ENCODE measurements at places on chromosomes 3 and 15. TPM values are rescaled to one million over a fixed set of nuclear protein-coding genes. Genes with fewer than 3 reads are reported as not detected.

Gene GABRR3
- not detected for total RNA-seq

GRCh38 chr3:12793701-12794100 lies 2.8 kb upstream of the CAND2 start:
- DNase-seq: no peak

DNA sequence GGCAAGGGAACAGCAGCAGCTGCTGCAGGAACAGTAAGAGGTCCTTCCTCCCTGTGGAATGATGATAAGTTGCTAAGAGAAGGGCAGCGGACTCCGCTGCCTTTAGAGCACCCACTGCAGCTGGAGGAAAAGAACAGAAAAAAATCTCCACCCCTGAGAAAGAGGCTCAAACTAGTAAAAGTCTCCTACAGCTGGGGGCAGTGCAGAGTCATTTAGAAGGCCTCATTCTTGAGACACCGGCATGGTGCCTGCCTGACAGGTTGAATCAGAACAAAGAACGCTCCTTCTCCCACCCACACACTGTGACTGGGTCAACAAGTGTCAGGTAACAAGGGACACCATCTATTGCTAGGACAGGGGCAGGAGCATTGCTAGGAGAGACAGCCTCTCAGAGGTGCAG lies 188.4 kb downstream of the ABHD5 start:
- no peak for DNase-seq

DNA sequence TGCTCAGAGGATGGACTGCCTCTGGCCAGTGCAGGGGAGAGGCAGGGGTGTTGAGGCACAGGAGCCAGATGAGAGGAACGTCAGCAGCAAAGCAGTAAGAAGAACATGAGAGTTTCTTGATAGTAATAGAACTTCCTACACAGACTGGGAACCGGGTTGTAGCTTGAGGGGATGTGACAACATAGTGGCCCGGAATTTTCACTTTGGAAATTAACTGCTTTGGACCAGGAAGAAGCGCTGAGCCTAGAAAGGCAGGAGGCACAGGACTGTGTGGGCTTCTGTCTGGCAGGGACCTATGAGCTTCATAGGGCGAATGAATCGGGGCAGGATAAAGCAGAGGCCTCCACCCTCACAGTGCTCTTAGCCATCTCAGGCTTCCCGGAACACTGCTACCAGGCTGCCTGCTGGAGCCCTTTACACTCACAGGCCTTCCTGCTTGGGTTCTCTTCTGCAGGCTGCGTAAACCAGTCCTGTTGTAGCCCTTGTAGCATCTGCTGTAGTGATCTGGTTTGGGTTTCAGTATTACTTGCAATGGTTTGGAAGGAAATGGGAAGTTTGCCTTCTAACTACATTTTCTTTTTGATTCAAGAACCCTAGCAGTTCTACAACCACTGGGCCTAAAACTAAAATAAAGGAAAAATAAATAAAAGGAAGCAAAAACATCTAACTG lies 3.3 kb upstream of the ADPGK start:
- DNase-seq: no peak

DNA sequence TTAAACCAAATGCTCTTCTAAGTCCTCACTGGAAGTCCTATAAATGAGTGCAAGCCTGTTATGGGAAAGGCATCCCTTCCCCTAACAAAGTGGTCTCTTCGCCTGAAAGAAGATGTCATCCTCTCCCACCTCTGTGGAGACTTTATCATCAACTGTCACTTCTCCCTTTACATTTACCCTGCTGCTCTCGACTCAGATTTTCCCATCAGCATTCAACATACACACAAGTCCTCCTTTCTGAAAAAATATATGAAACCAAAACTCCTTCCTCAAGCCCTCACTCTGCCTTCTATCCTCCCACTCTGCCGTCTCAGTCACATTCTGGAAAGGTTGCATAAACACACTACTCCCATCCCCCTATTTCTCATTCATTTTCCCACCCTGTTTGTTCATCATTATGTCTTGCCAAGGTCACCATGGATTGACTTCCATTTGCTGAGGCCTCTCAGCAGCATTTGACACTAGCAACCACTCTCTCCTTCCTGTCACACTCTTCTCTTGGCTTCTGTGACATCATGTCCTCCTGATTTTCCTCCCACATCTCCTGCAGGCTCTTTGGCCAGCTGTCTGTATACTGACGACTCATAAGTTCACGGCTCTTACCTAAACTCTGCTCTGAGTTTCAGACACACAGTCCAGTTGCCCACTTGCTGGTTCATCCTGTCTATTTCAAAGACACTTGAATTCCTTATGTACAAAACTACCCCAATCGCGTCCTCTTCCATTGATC lies 70.3 kb upstream of the SMAD3 start:
- DNase-seq: no peak

GRCh38 chr15:90009301-90010022 lies 8.3 kb downstream of the ZNF710 start:
- DNase-seq: no peak

GRCh38 chr3:9615003-9615628 lies 34.2 kb upstream of the MTMR14 start:
- DNase-seq: no peak

DNA sequence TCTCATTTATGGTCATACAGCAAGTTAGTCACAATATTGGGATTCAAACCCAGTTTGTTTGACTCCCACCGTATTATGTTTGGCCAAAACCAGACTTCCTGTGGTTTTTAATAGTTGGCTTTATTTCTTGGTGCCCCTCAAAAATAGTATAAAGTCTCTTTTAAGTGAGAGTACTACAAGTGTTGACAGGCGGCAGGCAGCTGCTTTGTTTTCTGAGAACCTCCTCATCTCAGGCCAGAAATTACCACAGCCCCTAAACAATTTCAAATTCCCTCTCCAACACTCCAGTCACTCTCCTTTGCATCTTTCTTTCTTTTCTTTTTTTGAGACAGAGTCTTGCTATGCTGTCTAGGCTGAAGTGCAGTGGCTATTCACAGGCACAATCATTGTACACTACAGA lies 121.5 kb downstream of the POLR2M start:
- no peak for DNase-seq

DNA sequence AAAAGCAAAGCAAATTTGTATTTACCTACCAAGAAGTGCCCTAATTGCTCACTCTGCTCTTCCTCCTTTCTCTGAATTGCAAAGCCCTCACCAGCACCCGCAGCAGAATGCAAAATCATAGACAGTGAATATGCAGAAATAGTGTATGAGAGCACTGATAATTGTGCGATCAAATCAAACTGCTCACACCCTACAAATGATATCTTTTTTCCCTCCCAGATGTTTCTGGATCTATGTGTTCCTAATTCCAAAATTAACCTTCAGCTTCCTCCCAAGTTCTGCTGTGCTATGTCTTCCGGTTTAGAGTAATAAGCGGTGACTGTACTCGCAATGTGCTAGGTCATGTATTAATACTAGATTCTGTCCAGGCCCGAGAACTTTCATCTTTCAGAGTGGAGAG lies 3.4 kb downstream of the GHSR start:
- DNase-seq: no peak

Gene RTP3
- total RNA-seq: not detected

GRCh38 chr3:26281284-26281985 lies 341.1 kb upstream of the LRRC3B start:
- no peak for DNase-seq

Gene SPTBN5
- 0.10 TPM for total RNA-seq

Gene SLC25A36
- 47.9 TPM for total RNA-seq

- no peak for DNase-seq
These were observed 1.2 kb downstream of the GBE1 start for GRCh38 chr3:81760215-81760614.

DNA sequence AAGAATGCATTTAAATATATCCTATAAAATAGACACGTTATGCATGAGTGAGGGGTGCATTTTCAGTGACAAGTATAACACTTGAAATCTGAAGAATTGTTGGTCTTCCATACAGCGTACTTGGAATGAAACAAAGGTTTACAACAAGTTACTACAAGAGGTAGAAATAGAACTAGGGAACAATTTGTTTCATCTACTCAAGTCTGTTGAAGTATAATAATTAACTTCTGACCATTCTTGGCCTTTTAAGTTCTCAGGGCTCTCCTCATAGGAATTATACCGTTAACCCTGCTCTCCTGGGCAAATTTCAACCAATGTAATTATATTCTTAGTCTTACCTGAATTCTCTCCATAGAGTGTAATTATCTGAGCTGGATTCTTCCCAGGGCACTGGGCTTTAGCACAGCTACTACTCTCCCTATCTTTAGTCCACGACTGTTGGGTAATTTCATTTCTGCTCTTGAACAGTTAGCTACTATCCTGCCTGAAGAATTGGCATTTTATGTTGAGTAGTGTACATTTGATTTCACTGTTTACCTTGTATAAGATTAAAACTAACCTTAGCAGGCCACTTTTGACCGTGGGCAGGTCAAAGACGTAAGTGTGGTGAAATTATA lies 100.6 kb downstream of the UBE2E2 start:
- DNase-seq: no peak

GRCh38 chr15:47872869-47873432 lies 155.6 kb downstream of the SEMA6D start:
- DNase-seq: no peak

- no peak for DNase-seq
These were observed 14.3 kb upstream of the FBXL22 start for GRCh38 chr15:63582718-63583426.

Gene BFSP2
- not detected for total RNA-seq

GRCh38 chr3:154120961-154121700 lies at the start of gene ARHGEF26:
TSS of gene ARHGEF26 (plus strand) at chr3:154121390. CDS start at chr3:154121993, 603 bp downstream.
- peak; percentile 64 for DNase-seq

DNA sequence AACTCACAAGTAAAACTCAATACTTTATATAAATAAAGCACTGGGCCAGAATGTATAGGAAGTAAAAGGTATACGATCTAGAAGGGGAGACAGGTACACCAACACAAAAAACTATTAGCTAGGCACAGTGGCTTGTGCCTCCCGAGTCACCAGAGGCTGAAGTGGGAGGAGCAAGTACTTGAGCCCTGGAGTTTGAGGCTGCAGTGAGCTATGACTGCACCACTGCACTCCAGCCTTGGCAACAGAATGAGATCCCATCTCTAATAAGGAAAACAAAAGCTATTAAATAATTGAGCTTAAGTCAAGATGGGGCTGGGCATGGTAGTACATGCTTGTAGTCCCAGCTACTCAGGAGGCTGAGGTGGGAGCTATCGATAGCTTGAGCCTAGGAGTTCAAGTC lies 17.0 kb downstream of the PIK3CB start:
- no peak for DNase-seq

Gene CX3CR1
- total RNA-seq: not detected

DNA sequence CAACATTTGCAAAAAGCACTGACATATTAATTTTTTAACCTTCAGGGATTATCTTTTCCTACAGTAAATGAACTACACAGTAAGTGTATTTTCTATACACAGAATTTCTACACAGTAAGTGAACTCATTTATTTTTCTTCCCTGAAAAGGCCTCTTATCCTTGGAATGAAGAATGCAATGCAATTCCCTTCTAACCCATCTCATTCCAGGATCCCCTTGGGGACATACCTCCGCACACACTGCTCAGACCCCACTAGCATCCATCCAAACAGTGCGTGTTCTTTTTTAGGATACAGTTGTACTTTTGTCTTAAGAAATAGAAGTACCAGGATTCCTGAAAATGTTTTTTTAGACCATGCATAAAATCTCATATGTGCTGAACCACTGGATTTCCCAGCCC lies 152.8 kb downstream of the UACA start:
- no peak for DNase-seq

- peak; percentile 18 for DNase-seq
These were observed at the start of gene ADPRH for GRCh38 chr3:119579366-119580066. TSS of gene ADPRH (plus strand) at chr3:119579492. CDS start at chr3:119582170, 2,678 bp downstream.

DNA sequence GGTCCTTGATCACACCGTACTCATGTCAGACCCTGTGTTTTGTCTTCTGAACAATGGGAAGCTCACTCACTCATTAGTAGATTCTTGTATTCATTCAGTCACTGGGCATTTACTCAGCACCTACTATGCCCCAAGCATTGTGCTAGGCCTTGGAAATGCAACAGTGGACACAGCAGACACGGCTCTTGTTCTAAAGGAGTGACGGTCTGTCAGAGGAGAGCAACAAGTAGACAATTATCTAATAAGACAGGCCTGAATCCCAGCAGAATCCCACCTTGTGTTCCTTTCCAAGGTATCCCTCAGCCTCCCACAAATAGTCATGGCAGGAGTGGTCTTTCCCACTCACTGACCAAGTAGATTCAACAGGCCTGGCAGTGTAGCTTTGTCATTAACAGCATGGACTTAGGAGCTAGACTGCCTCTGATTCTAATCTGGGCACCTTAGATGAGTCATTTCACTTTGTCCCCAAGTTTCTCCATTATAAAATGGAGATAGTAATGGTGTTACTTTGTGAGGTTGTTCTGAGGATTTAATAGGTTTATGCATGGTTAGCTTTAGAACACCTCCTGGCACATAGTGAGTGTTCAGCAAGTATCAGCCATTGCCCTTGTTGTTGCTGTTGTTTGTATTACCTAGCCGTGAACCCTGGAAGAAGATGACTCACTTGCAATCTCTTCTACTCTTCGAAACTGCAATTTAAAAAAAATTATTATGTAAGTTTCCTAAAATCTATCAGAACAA lies 69.1 kb downstream of the SSUH2 start:
- no peak for DNase-seq

DNA sequence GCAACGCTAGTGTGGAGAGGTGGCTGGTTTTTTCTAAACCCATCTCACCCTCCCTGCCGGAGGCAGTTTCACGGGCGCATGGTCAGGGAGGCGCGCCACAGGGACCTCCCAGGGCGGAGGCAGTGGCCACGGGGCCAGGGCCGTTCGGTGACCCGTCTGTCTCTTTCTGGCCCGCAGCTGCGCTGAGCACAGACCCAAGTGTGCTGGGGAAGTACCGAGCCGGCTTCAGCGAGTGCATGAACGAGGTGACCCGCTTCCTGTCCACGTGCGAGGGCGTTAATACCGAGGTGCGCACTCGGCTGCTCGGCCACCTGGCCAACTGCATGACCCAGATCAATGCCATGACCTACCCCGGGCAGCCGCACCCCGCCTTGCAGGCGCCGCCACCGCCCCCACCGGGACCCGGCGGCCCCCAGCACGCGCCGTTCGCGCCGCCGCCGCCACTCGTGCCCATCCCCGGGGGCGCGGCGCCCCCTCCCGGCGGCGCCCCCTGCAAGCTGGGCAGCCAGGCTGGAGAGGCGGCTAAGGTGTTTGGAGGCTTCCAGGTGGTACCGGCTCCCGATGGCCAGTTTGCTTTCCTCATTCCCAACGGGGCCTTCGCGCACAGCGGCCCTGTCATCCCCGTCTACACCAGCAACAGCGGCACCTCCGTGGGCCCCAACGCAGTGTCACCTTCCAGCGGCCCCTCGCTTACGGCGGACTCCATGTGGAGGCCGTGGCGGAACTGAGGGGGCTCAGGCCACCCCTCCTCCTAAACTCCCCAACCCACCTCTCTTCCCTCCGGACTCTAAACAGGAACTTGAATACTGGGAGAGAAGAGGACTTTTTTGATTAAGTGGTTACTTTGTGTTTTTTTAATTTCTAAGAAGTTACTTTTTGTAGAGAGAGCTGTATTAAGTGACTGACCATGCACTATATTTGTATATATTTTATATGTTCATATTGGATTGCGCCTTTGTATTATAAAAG lies 1.8 kb downstream of the HES1 start:
- no peak for DNase-seq

DNA sequence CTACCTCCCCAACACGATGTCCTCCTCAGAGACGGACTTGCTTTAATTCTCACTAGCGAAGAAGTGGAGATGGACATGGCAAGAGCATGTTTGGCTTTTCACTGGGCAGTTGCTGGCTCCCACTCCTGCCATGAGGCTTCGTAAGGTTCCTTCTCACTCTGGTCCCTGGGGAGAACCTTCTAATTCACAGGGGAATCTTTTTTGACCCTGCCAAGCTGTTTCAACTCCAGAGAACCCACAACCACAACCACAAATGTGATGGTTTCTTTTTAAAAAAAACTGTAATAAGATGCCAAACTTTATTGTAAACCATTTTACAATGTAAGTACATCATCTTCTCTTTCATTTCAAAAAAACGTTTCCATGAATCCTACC lies 1.6 kb upstream of the MUSTN1 start:
- DNase-seq: no peak

Gene THBS1
- total RNA-seq: 0.35 TPM

Measured in NCI-H460 (cell line).